ENCODE measurements at places on chromosomes 12 and 14.
A peak's percentile ranks its signal among the peaks of the same experiment; 100 is the strongest.

DNA sequence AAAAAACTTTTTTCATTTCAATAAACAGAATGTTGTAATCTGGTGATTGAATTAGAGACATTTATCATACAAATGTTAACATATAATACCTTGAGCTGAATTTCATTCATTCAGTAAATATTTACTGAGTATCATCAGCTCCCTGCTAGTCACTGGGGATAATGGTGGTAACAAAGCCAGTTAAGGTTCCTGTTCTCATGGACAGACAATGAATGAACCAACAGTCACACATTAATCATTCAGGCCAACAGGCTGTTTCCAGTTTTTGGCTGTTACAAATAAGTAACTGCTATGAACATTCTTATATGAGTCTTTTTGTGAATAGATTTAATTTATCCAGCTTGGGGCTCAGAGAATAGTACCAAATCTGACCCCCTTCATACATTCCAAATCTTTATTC lies 13.5 kb downstream of the EXD2 start:
- DNase-seq: no peak

DNA sequence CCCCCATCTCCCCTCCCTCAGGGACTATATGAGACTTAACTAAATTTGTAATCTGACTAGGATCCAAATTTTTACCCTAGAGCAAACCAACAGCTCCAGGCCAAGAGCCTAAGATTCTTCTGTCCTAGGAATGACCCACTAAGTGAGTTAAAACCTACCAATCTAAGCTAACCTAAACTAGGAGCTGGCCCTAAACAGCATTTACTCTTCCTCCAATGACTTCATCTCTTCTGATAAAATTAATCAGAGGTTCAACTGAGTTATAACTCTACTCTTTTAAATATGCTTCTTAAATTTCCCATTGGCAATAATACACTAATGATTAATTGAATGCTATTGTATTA lies 39.9 kb upstream of the TMPO start:
- no peak for DNase-seq

- no peak for DNase-seq
Measured at GRCh38 chr12:116933091-116933490, 22.3 kb downstream of the FBXW8 start.

GRCh38 chr12:115857160-115857920 lies 420.2 kb downstream of the MED13L start:
- DNase-seq: no peak

DNA sequence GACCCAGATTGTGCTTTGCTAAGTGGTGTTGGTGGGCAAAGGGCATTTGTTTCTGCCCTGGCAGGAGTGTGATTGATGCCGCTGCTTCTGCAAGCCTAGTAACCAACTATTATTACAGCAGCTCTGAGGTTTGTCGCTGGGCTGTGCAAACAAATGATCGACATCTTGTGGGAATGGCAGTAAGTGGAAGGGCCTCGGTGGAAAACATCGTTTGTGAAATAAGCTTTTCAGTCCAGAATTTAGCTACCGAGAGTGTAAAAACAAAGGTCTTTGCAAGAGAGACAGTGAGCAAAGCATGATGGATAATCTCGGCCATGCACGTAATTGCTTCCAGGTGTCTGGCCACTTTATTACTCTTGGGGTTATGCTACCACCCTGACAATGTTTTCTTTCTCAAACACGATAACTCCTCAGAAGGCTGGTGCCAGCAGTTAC lies 397.7 kb upstream of the PRICKLE1 start:
- DNase-seq: no peak

DNA sequence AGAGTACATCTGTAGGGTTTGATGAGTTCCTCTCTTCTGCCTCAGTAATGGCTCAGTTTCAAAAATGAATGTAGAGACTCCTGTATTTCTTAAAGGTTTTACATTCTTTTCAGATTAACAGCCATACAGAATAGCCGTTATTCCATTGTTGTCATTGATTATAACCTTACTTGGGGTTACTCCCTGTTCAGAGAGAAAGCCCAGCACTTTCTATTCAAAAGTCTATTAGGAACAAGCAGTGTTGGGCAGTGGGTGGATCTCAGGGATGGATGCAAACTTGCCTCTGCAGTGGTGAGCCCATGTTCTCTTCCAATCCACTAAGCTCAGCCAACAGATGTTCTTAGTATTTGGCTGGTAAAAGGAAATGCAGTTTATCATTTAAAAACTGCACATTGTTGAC lies 342.6 kb upstream of the E2F7 start:
- DNase-seq: no peak

DNA sequence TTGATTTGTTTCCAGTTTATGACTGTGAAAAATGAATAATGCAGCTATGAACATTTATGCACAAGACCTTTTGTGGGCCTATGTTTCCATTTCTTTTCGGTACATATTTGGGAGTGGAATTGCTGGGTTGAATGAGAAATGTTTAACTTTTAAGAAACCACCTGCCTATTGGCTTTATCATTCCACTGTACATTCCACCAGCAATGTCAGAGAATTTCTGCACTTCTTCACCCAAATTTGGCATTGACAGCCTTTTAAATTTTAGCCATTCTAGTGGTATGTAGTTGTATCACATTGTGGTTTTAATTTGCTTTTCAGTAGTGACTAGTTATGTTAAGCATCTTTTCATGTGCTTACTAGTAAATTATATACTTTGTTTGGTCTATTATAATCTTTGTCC lies 317.0 kb upstream of the TMTC1 start:
- DNase-seq: no peak

- DNase-seq: no peak
Measured at GRCh38 chr14:23162800-23163199, 20.7 kb downstream of the SLC7A8 start.

DNA sequence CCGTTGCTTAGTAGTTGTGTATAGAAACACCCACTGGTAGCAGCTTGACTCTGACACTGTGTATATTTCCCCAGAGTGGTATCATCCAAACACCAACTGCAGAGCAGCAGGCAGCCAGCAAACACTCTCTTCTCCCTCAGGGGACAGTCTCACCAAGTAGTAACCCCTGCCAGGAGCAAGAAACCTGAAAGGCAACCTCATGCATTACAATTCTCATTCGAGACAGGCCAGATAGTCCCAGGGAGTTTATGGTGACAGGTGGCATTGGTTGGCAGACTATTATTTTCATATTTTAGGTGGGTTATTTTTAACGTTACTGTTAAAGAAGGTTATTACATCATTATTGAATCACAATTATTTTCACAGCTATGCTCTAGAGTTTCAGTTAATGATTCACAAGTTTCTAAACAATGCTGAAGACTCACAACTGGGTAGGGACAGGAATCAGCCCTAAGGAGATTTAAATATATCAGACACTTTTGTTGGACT lies 222.8 kb downstream of the EGLN3 start:
- no peak for DNase-seq

- peak; percentile 6 for DNase-seq
Measured at GRCh38 chr12:109255377-109255776, 53.7 kb downstream of the FOXN4 start.

DNA sequence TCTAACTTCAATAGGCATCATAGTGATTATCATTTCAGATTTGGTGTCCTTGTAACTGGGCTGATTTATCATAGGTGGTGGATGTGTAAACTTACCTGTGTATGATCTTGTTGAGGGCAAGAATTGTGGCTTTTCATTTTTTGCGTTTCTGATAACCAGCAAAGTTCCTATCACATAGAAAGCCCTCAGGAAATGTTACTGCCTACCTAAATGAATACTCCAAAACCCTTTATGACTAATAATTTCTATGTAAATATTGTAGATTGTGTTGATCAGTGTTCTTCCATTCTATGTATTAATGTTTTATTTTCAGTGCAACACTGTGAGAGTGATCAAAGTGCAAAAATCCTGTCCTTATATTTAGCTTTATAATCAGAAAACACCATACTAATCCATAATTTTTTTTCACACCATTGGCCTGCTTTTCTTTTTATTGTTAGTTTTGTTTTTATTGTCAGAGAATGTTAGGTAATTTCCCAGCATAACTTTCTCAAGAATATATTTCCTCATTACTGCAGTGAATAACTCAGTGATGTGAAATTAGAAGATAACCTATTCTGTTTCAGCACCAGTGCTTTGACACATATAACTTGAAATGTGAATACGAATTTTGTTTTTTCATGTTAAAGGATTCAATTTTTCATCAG lies 94.1 kb downstream of the GPHN start:
- no peak for DNase-seq

DNA sequence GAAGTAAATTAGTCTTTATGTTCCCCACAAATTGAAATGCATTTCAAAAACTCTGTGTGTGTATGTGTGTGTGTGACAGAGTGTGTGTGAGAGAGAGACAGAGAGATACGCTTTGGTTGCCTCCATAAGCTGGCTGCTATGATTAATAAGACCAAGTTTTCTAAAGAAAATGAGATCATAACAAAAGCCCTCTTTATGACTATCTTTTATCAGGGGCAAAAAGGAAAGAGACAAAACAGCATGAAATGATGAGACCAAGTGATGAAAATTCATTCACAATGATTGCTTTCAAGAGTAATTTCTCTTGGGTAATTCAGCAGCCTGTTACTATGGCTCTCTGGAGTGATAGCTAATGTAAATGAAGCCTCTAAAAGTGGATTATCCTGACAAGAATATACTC lies 277.6 kb upstream of the PLEKHG7 start:
- DNase-seq: no peak

DNA sequence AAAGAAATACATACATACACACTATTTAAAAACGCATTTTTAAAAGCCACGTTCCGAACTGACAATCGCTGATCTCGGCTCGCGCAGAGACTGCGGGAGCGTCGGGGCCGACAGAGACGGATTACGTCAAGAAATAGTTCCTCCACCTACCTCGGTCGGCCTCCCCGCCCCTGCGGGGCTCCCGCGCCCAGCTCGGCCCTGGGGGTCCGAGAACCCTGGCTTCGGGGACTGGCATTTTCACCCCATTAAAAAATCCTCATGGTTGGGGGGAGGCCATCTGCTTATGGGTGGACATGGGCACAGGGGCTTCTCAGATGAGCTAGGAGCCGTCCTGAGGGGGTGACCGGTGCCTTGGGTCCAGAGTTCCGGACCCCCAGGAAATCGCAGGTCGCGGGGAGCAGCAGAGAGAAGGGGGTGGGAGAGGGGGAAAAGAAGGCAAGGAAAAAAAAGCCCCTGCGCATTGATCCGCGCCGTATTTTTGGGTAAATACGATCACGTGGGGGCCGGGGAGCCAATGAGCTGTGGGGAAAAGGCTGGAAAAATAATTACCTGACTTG lies 324 bp upstream of the HOXC9 start:
- peak; percentile 83 for DNase-seq

DNA sequence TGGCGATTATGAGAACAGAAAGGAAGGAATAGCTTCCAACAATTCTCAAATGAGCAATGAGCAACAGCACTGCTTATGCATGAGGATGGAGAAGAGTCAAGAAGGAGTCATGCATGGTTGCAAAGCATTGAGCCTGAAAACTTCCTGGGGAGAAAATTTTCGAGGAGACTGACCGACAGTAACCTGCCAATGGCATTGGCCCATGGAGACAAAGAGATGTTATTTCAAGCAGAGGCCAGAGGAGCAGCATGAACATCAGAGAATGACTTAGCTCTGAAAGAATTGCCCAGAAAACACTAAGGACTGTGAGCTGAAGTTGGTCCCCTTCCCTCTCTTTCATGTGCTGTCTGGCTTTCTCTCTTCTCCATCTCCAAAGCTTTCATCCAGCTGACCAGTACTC lies 343.4 kb downstream of the ADAMTS20 start:
- DNase-seq: no peak

- DNase-seq: no peak
Measured at GRCh38 chr14:28999656-29000055, 233.1 kb downstream of the FOXG1 start.

GRCh38 chr12:117045160-117046010 lies 53.8 kb downstream of the TESC start:
- DNase-seq: no peak

DNA sequence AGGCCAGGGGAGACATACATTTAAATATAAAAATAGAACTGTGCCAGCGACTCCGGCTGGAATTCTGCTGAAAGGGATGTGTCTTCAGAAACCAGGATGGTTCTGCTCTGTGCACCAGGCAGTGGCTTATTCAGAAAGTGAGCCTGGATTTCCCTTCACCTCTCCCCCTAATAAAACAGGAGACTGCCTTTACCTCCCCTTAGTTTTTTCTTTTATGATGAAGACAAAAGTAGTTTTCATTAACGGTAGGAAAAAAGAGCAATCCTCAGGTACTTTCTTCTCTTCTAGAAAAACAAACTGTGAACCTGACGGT lies 346 bp downstream of the SLC7A8 start:
- peak; percentile 14 for DNase-seq

GRCh38 chr14:73365727-73366126 lies 92.6 kb downstream of the NUMB start:
- DNase-seq: no peak

DNA sequence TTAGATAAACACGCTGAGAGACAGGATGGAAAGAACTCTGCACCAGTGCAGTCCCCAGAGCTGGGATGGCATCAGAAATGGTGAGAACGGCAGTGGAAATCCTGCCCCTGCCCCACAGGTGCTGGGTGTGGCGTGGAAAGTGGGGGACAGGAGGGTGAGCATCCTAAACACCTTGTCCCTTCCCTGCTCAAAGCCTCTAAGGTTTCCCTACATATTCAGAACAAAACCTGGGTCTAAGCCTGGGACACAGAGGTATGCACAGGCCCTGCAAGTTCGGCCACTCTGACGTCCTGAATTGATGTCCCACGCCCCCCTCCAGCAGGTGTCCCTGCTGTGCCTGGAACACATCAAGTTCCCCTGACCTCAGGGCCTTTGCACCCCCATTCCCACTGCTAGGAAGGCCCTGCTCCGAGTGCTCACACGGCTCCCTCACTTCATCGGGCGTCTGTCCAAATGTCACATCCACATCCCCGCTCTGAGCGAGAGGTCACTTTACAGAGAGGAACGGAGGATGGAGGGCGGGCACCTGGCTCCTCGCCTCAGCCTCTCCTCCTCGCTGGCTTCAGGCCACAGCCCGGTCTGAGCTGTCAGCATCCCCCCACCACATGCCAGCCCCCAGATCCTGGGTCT lies 38.5 kb upstream of the SFSWAP start:
- DNase-seq: no peak

DNA sequence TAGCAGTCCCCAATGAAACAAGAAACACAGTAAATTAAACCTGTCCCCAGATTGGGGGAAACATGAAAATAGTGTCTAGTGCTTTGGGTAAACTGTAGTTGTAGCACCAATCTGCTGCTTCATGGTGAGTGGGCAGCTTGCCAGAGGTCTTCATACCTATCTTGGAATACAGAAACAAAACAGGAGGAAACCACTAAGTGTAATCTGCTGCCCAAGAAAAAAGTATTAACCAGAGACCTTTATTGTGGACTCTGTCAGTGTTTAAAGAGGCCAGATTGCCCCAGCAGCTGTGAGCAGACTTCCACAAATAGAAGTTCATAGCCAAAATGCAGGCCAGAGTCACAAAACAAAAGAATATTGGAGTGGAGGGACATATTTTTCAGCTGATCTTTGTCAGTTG lies 2.3 kb downstream of the ISCU start:
- no peak for DNase-seq

GRCh38 chr12:31536672-31537071 lies 54.3 kb downstream of the DENND5B start:
- no peak for DNase-seq

Data from EL (cell line).